Coronary artery (tissue), 2 donors: ENCODE measurements at places on chromosomes 13 and 19.

GRCh38 chr19:13150931-13151604 lies 857 bp downstream of the IER2 start:
- peak; percentile 87 for DNase-seq

GRCh38 chr19:6947745-6948144 lies 60.4 kb downstream of the ADGRE1 start:
- DNase-seq, result no peak

DNA sequence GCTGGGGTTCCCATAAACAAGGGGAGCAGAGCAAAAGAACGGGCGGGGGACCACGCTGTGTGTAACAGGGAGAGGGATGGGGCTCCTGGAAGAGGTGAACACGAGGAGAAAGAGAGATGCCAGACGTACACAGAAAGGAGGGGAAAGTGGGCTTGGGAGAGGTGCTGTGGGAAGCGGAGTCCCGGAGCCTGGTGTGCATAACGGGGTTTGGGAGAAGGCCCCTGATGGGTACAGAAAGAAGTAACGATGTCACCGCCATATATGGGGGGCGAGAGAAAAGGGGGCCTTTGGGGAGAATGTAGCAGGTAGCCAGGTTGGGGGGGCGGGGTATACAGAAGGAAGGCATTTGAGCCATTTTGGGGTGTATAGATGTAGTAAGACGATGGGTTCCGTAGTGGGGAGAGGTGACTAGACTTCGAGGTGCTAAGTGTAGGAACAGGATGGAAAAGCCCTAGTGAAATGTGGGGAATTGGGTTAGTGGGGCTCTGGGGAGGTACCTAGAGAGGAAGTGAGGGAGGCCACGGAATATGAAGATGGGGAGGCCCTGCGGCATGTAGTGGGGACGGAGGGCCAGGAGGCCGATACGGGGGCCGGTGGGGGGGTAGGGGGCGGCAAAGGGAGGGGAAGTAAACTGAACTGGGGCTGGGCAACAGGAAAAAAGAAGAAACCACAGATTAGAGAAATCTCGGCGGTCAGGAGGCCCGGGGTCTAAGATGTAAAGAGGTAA lies 787 bp downstream of the ZNF580 start:
- DNase-seq, result peak; percentile 72

GRCh38 chr19:6876748-6877147 lies 10.6 kb upstream of the ADGRE1 start:
- DNase-seq, result no peak

GRCh38 chr19:14515501-14516047 lies 2.6 kb downstream of the DNAJB1 start:
- DNase-seq, result no peak

DNA sequence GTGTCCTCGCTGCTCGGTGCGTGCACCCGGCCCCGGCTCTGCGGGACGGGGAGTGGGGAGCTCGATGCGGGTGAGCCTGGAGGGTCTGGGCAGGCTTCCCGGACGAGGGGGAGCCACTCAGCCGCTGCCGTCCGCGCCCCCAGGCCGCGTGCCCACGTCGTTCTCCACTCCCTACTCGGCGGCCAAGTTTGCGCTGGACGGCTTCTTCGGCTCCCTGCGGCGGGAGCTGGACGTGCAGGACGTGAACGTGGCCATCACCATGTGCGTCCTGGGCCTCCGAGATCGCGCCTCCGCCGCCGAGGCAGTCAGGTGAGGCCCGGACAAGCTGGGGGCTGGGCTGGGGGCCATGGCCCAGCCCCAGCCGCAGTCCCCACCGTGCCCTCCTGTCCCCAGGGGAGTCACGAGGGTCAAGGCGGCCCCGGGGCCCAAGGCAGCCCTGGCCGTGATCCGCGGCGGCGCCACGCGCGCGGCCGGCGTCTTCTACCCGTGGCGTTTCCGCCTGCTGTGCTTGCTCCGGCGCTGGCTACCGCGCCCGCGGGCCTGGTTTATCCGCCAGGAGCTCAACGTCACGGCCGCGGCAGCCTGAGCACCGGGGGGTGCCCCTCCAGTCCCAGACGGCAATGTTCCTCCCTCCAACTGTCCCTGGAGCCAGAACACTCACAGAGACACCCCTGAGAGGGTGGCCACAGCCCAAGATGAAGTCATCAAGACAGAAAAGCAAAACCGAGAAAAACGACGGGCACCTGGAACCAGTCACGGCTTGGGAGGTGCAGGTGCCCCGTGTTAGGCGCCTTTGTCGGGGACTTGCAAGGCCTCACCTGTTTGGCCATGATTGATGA lies 2.5 kb upstream of the RPL36 start:
- DNase-seq, result peak; percentile 75

DNA sequence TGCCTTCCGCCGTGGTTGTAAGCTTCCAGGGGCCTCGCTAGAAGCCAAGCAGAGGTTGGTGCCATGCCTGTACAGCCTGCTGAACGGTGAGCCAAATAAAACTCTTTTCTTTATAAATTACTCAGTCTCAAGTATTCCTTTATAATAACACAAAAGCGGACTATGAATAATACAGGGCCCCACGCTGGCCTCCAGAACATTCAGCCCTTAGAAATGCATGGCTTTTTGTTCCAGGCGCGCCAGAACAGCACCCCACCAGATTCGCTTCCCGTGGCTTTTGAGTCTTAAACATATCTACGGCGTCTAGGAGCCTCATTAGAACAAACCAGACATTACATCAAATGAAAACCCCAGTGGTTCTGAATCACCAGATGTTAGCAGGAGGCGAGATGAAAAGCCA lies 75.1 kb downstream of the SLC15A1 start:
- no peak for DNase-seq

DNA sequence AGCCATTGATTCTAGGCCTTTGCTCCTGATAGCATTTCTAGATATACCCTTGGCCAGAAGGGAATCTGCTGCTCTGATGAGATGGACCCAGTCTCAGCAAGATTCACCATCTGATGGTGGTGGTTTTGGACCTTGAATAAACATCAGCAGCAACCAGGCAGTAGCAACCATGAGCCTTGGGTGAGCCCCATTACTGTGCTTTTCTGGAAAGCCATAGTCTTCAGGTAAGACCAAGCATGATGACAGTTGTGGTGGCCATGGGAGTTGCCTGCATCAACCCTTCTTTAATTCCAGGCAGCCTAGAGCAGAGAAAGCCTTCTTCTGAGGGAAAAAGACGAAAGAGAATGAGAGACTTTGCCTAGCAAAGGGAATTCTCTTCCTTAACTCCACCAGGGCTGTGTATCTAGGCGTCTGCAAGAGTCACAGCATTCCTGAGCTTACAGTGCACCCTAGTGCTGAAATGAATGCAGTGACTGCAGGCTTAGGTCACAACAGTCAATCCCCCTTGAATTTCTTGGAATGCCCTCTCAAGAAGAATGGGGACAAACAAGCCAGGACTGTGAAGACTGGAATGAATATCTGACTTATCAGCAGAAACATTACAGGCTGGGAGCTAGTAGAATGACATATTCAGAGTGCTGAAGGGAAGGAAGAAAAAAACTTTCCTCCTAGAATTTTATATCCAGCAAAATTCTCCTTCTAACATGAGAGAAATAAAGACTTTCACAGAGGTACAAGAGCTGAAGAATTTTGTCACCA lies 942.4 kb upstream of the PCDH20 start:
- DNase-seq, result no peak

DNA sequence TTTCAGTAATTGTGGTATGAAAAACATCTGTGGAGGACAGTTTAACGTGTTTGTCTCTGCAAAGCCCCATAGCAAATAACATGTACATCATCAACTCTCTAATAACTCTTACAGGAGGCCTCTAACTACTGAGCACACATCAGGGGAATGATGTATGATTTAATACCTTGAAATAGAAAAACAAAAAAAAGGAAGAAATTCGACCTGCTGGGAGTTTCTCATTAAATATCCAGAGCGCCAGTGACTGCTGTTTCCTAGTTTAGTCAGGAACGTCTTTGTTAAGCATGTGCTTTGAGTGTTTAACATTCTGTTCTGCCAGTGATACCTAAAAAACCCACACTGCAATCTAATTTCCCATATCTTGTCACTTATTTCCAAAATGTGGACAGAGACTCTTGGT lies 235.4 kb downstream of the PCDH20 start:
- no peak for DNase-seq

- no peak for DNase-seq
Measured at GRCh38 chr13:52947921-52948373, 80.7 kb upstream of the OLFM4 start.

- no peak for DNase-seq
Measured at GRCh38 chr19:35774274-35775045, 904 bp upstream of the ARHGAP33 start.

GRCh38 chr13:29887030-29887557 lies 36.7 kb upstream of the UBL3 start:
- no peak for DNase-seq

- no peak for DNase-seq
Measured at GRCh38 chr19:35397064-35397463, 26.2 kb downstream of the GPR42 start.

GRCh38 chr13:26965952-26966700 lies 205.5 kb downstream of the USP12 start:
- DNase-seq, result no peak

GRCh38 chr13:27280009-27280656 lies 9.5 kb downstream of the RASL11A start:
- DNase-seq, result no peak

GRCh38 chr19:53504885-53505284 lies 33.1 kb upstream of the ZNF331 start:
- DNase-seq, result no peak

DNA sequence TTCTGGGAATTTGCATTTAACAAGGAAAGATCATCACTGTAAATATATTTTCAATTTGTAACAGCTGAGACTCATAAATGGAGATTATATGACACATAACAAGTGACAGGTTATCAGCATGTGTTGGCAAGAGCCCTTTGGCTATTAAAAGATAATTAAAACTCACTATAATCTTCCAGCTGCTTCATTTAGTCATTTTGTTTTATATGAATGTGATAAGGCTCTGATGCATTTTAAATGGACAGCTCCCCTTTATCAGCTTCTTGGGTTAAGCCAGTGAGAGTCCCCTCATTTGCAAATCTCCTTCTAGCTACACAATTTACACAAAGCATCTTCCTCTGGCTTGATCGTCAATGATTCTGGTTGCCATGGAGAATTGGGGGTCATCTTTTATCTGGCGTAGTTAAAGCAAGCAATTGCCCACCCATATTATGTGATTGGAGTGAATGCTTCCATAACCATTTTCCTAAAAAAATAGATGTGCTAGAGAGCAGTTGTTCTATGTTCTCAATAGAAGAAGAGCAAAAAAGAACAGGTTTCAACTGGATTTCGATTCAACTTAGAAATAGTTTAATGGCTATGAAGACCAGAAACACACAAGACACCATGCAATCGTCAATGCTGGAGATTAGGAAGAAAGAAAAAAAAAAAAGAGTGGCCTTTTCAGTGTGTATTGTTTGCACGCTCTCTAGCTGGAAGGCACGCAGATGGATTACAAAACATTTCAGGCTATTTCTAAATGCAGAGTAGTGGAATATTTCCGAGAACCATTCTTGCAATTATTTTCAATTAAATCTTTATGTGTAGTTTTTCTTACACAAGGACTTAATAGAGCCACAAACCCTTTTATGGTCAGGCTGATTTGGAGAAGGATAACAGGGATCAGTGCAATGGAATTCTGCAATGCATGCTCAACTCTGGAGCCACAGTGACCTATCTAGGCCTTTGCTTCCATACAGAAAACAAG lies 27.4 kb downstream of the STARD13 start:
- no peak for DNase-seq
